ENCODE measurements at places on chromosomes 6 and 20.
A peak's percentile ranks its signal among the peaks of the same experiment; 100 is the strongest.

DNA sequence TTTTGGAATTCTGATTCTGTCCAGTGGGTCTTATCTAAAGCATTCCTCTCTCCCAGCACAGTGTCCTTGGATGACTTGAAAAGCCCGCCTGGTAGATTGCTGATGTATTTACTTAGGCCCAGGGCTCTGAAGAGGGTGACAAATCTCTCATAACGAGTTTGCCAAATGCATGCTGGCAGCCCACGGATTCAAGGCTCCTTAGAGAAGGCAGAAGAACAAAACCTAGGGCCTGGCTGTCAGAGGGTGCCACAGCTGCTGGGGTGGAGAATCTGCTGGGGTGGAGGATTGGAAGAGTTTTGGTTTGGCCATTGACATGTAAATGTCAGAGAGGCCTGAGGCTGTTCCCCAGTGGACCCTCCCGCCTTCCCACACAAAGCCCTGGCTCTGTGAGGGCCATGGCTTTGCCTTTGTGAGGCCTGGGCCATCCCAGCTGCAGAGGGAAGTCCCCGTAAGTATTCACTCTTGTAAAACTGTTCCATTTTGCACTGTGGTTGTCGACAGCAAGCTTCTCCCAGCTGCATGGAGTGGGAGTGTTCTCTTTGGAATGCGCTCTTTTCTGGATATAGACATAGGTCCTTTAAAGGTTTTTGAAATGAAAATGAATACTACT lies 50.3 kb downstream of the ANKRD6 start:
- no peak for DNase-seq

DNA sequence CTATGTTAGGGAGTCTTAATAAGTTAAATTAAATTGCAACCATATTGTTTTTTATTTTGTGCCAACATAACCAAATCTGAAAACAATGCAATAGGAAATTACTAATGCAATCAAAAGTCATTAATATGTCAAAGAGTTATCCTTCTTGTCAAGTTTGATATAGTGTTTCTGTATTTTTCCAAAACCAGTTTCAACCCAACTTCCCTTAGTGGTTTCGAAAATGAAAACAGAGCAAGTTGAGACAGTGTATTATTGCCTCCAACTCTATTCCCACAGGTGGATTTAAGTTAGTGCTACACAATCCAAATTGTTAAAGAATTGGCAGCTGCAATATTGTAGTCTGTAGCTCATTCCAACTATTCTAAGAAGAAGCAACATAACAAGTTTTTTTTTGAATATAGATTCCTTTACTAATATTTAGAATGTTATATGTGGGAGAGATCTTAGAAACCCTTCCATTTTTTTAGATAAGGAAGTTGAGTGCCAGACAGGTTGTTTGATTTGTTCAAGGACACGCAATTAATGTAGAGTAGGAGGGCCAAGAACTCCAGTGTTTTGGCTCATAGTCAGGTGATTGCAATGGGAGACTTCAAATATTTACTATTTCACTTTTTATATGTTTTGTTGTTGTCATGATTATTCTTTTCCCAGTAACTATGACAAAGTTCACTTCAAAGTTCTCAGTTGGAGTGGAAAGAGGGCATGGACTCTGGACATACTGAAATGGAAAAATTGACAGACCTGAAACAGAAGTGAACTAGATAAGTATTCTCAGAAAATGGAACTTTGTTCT lies 282.4 kb upstream of the HSF2 start:
- DNase-seq: no peak

DNA sequence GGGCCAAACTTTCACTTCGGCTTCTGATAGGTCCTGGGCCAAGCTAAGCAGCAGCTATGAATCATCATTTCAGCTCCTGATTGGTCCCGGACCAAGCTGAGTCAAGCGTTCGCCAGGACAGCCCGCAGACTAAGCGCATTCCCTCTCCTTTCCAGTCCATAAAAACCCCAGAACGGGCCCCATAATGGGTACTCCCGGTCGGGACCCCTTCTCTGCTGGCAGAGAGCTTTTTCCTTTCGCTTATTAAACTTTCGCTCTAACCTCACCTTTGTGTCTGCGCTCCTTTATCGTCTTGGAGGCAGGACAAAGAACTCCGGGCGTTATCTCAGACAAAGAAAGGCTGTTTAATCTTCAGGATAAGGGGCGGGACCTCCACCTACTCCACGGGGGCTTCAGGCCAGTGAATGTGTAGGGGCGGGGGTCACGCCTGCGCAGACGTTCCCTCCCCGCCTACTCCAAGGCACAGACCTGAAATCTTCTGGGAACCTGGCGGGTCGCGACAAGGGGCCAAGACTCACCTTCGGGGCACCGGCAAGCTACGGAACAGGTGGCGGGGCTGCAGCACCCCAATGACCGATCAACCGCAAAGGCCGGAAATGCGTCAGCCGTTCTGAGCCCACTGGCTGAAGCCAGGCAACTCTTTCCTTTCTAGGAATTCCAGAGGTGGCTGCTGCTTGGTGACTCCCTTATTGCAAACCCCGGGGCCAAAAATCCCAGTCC lies at the start of gene ZSCAN31:
ZSCAN31 (minus strand) TSS at position 585 of the 720 bp plus-strand sequence. CDS start 6,465 bp downstream, outside the sequence.
- peak; percentile 98 for DNase-seq

DNA sequence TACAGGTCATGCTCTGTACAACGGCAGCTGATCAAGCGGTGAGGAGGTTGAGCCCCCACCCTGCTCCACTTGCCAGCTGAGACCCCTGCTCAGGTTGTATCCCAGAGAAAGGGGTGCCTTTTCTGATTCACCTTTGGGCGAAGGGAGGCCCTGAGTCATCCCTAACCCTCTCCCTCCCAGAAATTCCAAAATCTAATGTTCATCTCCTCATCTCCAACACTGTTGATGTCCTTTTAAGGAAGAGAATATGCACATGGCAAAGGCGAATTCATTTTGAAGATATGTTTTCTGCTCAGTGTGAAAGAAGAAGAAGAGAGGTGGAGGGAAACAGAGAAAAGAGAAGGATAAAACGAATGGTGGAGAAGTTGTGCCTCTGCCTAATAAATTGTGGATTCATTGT lies 120.5 kb downstream of the SCML4 start:
- DNase-seq: no peak

- no peak for DNase-seq
Measured at GRCh38 chr6:470901-471448, 79.4 kb downstream of the IRF4 start.

DNA sequence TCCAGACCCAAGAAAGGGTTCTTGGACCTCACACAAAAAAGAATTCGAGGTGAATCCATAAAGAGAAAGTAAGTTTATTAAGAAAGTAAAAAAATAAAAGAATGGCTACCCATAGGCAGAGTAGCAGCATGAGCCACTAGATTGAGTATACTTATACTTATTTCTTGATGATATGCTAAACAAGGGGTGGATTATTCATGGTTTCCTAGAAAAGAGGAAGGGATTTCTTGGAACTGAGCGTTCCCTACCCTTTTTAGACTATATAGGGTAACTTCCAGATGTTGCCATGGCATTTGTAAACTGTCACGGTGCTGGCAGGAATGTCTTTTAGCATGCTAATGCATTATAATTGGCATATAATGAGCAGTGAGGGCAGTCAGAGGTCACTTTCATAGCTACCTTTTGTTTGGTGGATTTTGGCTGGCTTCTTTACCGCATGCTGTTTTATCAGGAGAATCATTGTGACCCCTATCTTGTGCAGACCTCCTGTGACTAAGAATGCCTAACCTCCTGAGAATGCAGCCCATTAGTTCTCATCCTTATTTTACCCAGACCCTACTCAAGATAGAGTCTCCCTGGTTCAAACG lies 44.3 kb downstream of the TENT5A start:
- DNase-seq: no peak

- no peak for DNase-seq
Measured at GRCh38 chr6:88760091-88760490, 203.3 kb downstream of the RNGTT start.

GRCh38 chr6:157717340-157717748 lies 105.7 kb upstream of the SNX9 start:
- no peak for DNase-seq

DNA sequence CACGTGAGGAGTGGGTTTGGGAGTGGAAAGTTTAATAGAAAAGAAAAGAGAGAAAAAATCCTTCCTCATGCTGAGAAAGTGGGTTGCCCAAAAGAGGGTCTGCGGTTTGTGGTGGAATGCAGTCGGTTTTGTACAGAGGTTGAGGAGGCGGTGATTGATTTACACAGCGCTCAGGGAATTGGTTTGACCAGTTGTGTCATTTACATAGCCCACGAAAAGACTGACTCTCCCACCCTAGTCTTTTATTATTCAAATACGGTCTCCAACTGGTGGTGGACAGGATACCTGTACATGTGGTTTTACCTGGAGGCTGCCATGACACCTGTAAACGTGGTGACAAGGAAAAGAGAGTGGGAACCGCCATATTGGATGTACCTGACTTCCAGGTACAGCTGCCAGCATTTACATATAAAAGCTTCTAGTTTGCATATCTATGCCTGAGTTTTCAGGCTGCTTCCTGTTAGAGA lies 42.1 kb downstream of the HLA-DPB1 start:
- DNase-seq: no peak

GRCh38 chr6:169864148-169865020 lies 113.0 kb downstream of the ERMARD start:
- DNase-seq: no peak

- no peak for DNase-seq
Measured at GRCh38 chr6:75499640-75500039, 6.0 kb upstream of the FILIP1 start.

DNA sequence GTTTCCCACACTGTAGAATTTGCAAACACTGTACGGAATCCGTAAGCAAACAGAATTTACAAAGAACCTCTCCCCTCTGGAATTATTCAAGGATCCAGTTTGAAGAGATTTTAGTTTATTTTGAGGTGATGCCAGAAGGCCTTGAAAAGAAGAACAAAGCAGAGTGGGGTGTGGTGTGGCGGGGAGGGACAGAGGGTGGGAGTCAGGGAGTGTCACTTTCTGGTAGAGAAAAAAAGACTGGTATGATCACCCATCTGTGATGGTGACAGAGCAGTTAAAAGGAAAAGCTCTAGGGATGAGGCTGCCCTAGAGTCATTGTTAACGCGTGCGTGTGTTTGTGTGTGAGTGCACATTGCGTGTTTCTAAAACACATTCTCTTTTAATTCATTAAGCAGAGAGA lies 97.0 kb upstream of the F13A1 start:
- no peak for DNase-seq

GRCh38 chr6:8229915-8230756 lies 127.8 kb upstream of the EEF1E1 start:
- peak; percentile 21 for DNase-seq

DNA sequence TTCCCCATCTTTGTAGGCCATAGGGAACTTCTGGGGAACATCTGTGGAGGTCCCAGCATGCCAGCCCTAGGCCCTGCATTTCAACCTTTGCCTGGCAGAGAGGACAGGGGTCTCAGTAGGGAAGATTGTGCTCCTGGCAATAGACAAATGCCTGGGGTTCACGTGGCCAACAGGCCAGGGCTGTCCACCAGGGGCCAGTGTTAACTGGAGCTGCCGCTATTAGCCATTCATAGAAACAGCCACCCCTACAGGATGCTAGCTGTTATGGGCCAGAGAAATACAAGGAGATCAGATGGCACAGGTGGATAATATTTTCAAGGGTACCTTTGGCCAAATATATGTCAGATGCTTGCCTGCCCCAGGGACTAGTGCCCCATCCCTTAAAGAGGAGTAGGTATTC lies 932.9 kb downstream of the QKI start:
- DNase-seq: no peak

GRCh38 chr6:33189625-33190448 lies 2.4 kb downstream of the COL11A2 start:
- no peak for DNase-seq

DNA sequence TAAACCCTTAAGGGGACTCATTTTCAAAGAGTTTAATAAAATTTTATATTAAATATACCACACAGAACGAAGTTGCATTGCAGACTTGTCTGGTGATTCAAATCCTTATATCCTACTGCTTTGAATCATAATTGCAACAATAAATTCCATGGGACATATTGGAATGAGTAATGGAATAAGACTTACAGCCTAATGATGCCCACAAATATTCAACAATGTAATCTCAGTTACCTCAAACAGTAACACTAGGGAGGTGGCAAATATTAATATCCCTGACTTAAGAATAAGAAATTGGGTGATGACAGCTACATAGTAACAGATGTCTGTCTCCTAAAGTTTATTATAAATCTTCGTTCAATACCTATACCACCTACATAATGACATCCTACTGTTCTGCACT lies 52.6 kb downstream of the BMP5 start:
- DNase-seq: peak; percentile 65

- DNase-seq: no peak
Measured at GRCh38 chr6:144624716-144625115, 339.6 kb downstream of the UTRN start.

- DNase-seq: no peak
Measured at GRCh38 chr6:93790981-93791380, 371.6 kb upstream of the EPHA7 start.

DNA sequence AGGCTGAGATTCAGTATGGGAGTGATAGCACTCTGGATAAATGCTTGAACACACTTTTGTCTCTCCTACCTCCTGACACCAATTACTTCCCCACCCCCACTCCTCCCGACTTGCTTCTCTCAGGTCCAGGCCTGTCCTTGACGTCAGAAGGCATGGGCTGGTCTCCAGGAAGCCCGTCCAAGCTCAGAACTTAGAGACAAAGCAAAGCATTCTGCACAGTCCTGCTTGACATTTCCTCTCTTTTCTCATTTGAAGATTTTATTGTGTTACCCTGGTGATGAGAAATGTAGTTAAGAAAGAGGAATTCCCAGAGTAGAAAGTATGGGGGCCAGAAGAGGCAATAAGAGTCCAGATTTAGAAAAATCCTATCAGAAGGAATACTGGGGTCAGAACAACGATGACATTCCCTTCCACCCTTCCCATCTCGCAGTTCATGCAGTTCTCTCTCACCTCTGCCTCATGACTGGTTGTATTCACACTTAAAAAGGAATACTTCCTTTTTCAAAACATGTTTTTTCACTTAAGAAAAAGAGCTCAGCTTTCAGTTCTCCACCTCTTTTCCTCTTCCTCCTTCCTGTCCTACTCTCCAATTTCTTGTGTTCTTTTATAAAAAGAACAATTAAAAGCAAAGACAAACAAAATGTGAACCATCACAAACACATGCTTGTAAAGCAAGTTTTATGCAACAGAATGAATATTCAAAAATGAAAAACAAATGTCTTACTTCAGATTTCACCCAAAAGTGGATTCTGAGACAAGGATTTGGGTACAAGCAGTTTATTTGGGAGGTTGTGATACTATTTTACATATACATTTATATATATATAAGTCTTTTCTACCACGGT lies 18.5 kb upstream of the FAM184A start:
- DNase-seq: peak; percentile 81

GRCh38 chr6:167647306-167647705 lies 179.4 kb upstream of the AFDN start:
- DNase-seq: no peak

DNA sequence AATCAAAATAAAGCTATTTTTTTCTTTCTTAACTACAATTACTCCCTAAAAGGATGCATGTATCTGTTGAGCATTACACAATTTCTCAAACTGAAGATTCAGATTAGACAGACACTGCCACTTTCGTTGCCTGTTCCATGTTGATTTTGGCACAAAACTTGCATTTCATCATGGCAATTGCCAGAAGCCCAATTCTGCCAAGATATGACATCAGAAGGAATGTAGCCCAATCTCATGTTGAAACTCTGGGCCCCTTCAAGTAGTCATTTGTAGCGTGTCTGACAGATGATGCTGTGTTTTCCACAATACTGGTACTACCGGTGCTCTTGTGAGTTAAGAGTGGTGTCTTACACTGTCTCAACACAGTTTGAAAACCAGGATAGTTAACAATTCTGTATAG lies 705.4 kb downstream of the PTPRT start:
- DNase-seq: peak; percentile 8
